Thyroid gland (tissue), 4 donors: ENCODE measurements at places on chromosomes 6 and 20.

DNA sequence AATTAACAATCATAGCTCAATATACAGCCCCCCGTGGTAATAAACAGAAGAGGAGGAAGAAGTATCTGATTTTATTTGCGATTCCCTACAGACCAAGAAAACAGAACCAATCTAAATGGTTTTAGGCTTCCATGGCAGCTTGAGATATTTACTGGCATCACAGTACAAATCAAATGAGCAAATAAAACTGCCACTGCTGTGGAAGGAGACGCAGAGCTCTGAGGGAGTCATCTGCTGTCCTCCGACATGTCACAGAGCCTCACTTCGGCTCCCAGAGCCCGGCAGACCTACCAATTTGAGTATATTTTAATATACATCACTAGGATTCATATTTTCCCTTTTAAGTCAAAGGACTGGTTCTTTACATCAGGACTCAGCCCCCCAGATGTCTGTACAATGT is 145.2 kb upstream of the KCNQ5 start:
- DNase-seq: no peak

DNA sequence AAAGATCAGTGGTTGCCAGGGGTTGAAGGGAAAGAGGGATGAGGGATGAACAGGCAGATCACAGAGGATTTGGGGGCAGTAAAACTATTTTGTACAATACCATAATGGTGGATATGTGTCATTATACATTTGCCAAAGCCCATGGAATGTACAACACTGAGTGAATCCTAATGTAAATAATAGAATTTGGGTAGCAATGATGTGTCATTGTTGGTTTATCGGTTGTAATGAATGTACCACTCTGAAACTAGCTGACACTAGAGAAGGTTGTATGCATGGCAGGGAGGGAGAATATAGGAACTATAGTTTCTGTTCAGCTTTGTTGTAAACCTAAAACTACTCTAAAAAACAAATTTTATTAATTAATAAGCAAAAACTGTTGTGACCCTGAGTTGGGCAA is 17.8 kb upstream of the ASF1A start:
- DNase-seq: no peak

- no peak for DNase-seq
Measured at GRCh38 chr6:100504786-100505737, 40.3 kb upstream of the SIM1 start.

DNA sequence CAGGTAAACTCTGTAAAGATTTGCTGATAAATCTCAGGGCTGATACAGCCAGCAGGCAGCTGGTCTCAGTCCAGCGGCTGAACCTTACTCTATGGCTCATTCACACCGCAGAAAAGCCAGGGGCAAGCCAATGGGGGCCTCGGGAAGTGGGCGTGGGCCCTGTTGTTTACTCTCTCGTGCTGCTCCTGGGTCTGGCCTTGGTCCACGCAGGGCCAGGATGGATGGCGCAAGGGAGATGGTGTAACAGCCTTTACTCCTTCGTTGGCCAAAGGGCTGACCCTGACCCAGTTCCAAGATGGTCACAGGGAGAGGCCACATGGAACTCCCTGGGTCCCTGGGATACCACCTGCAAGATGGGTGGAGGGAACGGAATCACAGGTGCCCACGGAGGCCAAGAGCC is 16.2 kb downstream of the KCNK17 start:
- no peak for DNase-seq

DNA sequence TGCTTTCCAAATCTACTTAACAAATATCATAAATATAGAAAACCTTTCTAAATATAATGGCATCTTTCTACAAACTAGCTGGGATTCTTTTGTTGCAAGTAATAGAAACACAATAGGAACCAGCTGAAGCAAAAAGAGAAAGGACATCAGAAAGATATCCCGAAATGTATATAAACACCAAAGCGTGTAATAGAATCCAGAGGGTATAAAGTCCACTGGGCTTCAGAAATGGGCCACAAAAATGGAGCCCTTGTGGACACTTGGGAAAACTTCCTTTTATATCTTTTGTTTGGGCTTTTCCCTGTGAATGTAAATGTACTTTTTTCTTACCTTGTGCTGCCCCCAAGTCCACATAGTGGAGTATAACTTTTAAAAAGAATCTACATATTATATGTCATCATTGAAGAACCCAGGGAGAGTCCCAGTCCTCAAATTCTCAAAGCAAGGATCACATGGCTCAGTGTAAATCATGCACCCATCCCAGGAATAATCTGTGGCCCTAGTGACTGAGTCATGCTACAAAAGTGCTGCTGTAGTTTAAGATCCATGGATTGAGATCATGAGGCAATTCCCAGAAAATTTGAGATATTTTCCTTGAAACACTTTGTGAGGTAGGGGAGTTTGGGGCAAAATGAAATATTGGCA is 457.0 kb downstream of the EPM2A start:
- DNase-seq: no peak

DNA sequence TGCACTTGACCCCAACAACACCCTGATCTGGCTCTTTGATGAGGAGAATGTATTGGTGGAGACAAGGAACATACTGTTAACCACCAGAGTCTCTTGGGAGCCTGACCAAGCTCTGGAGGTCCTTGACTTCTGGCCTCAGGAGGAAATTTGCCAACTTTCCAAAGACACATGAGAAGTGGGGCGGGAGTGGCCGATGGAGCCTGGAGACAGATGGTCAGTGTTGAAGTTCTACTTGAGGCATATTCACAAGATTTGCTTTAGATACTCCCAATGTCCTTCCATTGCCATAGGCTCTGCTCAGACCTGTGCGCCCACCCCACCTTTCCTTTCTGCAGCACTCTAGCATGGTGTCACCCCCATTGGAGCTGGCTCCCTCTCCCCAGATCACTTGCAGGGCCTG is 241.0 kb downstream of the SLC24A3 start:
- DNase-seq: no peak

DNA sequence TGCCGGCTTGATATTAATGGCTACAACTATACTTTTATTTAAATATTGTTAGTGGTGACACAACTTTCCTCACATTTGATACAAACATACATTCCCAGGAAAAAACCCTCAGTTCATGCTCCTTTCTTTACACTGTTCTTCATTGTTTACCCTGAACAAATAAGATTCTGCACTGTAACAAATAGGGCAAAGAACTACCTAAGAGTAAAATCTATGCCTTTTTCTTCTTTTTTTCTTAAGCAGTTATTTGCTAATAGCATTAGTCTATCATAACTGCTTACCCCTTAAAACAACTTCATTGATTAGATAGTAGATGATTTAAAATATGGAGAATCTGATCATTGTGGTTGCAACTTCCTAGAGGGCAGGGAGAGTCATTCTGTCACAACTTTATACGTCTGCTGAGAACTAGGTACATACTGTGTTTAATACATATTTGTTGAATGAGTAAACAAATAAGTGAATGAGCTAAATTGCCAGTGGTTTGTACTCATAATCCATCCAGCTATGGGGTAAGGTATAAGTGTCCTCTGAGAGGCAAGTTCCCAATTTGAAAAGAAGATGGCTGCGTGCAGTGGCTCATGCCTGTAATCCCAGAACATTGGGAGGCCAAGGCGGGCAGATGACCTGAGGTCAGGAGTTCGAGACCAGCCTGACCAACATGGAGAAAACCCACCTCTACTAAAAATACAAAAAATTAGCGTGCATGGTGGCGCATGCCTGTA is 161.0 kb downstream of the CDK19 start:
- DNase-seq: no peak

- peak; percentile 59 for DNase-seq
Measured at GRCh38 chr6:43268355-43268700, 25.0 kb downstream of the TTBK1 start.

- no peak for DNase-seq
Measured at GRCh38 chr6:42225029-42225339, 7.3 kb upstream of the MRPS10 start.

- peak; percentile 99 for DNase-seq
Measured at GRCh38 chr20:3811467-3812258, 8.7 kb upstream of the AP5S1 start.

DNA sequence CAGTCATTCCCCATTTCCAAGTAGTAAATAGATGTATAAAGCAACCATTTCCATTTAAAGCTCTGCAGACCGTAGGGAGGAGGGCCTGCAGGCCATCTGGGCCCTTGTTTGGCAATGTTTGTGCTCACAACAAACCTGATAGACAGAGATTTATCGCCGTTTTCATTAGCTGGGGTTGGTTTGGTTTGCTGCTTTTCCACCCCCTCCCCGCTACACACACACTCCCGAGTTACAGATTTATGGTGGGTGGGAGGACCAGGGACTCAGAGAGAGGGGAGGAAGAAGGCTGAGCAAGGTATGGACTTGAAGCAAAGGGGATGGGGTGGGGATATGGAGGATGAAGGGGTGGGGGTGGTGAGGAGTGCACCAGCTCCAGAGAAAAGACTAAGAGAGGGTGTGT is 36.6 kb upstream of the FOXP4 start:
- no peak for DNase-seq

- DNase-seq: no peak
Measured at GRCh38 chr6:125110056-125110455, 43.5 kb upstream of the TPD52L1 start.

GRCh38 chr6:112281821-112282615 is 27.7 kb upstream of the LAMA4 start:
- DNase-seq: peak; percentile 72

DNA sequence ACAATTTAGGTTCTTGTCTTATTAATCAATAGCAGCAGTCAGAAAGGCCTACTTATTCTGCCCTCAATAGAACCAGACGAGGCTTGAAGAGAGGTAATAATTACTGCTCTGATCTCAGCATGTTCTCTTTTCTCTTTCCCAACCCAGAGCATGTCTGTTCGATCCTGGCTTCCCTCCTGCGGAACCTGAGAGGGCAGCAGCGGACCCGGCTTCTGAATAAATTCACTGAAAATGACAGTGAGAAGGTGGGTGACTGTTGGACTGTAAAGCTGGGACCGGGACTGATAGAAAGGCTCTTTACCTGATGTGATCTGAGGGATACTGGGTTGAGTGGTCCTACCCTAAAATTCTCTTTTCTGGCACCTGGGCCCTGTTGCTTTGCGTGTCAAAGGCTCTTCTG is 63.0 kb upstream of the VSTM2L start:
- DNase-seq: no peak

DNA sequence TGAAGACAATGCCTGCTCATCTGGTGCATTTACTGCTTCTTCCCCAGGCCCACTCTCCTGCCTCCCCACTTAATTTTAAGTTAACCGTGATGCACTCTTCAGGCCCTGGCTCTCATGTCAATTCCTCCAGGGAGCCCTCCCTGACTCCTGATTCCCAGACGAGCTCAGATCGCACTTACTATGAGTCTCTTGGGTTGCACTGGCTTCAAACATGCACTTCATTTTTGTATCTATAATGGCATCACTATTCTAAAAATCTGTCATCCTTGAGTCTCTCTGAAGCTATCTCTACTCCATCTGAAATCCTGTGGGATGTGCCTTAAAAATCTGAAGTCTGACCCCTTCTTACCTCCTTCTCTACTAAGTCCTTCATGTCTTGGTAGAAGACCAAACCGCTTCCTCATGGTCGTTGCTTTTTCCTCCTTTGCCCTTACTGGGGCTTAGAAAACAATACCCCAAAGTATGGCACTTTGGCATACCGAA is 24.7 kb downstream of the COX4I2 start:
- no peak for DNase-seq

DNA sequence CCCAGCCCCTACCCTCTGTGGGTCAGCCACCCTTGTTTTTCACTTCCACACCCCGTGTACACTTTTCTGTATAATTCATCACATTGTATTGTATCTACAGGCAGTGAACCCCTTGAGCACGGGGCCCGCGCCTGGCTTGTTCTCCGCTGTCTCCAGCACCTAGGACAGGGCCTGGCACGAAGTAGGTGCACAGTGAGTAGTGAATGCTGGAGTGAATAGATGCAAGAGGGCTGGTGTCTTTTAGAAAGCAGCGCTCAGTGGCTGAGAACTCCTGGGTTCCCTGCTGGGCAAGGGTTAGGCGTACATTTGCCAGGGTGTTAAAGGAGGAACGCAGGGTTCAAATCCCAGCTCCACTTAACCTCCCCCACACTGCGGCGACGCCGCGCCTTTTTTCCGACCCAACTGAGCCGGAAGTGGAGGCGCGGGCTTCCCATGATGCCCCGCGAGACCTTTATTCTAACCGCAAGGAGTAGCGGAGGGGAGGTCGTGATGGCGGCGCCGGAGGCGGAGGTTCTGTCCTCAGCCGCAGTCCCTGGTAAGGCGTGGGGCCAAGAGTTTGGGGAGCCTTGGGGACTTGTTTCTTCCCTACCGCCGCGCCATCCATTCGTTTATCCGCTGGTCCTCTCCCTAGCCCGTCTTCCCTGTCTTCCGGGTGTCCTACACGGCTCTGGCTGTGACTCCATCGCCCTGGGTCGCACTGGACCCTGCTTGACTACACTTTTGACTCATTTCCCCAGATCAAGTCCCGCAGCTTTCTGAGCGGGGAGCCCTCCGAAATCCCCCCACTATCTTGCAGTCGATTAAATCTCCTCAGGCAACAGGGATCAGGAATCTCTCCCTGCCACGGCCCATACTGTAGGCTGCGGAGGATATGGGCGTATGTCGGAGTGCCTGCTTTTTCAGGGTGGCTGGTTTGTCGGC is at the start of gene MAD2L1BP:
Gene MAD2L1BP (plus strand): TSS at position 454 of the 921 bp plus-strand sequence. CDS start 36 bp downstream, at position 490.
- DNase-seq: peak; percentile 78

- no peak for DNase-seq
Measured at GRCh38 chr6:65650086-65650485, 56.9 kb downstream of the EYS start.

- no peak for DNase-seq
Measured at GRCh38 chr6:5723841-5724691, 282.7 kb downstream of the NRN1 start.

DNA sequence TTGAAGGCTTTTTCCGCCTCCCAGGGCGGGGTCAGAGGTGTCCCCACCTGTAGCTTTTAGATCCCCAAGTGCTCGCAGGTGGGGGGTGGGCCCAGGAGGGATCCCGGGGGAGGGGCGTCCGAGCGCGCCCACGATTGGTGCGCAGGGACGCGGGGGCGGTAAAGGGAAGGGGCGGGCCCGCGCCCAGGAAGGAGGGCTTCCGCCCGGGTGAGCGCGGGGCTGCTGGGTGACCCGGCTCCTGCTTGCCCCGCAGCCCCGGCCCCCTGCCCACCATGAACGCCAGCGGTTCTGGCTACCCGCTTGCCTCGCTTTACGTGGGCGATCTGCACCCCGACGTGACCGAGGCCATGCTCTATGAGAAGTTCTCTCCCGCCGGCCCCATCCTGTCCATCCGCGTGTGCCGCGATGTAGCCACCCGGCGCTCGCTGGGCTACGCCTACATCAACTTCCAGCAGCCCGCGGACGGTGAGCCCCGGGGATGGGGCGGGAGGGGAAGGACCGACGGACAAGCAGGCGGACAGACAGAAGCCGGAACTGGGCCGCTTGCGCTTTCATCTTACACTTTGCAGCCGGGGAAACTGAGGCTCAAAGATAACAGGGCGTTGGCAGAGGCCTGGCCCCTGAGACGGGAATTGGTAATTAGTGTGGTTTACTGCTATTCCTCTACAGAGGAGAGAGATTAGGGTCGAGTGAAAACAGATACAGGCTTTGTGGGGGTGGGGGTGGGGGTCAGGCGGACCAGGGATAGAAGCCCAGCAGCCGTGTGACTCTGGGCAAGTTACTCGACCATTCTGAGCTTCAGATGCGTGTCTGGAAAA is at the start of gene PABPC1L:
Gene PABPC1L (plus strand): TSS at position 189 of the 818 bp plus-strand sequence. CDS start 84 bp downstream, at position 273.
- DNase-seq: peak; percentile 93

GRCh38 chr6:158817728-158818580 is 1.2 kb downstream of the EZR start:
- DNase-seq: peak; percentile 85

- DNase-seq: no peak
Measured at GRCh38 chr6:160959726-160960435, 31.7 kb upstream of the MAP3K4 start.
